Peyer's patch (tissue), 4 donors: ENCODE measurements at places on chromosomes 1 and 21. TPM values are rescaled to one million over a fixed set of nuclear protein-coding genes. Genes with fewer than 3 reads are reported as not detected.
A peak's percentile ranks its signal among the peaks of the same experiment; 100 is the strongest.

GRCh38 chr1:234772345-234773147, 162.6 kb upstream of the IRF2BP2 start:
- peak; percentile 94 for DNase-seq

The SPRR1B gene
- total RNA-seq = not detected

DNA sequence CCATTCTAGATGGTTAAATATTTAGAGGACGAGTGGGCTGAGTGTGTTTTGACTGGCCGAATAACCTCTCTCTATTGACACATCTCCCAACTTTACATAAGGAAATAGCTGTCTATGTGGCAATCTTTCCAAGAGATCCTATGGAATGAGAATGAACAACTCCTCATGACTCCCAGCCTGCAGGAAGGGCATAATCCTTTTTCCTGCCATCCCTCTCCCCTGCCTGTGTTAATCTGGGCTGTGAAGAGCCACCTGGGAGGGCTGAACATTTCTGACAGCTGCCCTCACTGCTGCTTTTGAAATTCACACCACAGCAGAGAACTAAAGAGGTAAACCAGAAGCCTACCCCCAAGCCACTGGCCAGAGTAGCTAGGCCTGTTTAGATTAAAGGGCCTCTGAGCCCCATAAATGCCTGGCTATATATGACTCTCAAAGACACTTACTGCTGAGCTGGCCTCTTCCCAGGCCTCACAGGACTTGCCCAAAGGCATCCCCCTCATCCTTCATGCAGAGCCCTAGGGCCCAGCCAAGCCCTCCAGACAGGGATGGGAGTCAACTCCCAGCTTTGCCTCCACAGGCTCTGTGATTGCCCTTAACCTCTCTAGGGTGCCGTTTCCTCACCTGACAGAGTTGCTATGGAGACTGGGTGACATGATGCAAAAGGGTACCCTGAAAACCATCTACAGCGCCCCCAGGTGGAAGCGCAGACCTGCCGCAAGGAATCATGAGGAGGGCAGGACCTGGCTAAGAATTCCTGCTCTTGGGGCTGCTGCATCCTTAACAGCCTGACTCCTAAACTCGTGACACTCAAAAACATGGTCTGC, 42.0 kb upstream of the LDLRAP1 start:
- DNase-seq = no peak

- peak; percentile 90 for DNase-seq
Measured at GRCh38 chr21:39033878-39034589, 149.2 kb downstream of the PSMG1 start.

The ABCB10 gene
- 41.0 TPM for total RNA-seq

- DNase-seq = peak; percentile 78
Measured at GRCh38 chr1:12480748-12481362, 137.2 kb downstream of the DHRS3 start.

DNA sequence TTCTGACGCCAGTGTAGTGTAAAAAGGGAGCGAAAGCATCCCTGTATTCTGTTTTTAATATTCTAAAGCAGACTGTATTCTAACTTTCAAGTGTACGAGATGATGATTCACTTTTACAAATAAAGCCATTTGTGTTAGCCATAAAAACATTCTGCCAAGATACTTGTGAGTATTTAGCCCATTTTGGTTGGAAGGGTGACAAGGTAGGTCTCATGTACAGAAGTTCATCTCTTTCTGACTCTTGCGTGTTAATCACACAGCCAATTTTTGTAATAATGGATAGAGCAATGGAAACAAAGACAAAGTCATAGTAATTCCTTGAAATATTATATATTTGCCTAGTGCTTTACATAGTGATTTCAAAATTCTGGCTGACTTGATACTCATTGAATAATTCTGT, 125.3 kb upstream of the GREM2 start:
- DNase-seq = no peak

- no peak for DNase-seq
Measured at GRCh38 chr1:111837393-111837792, 81.7 kb downstream of the DDX20 start.

The MATN1 gene
- not detected for total RNA-seq

DNA sequence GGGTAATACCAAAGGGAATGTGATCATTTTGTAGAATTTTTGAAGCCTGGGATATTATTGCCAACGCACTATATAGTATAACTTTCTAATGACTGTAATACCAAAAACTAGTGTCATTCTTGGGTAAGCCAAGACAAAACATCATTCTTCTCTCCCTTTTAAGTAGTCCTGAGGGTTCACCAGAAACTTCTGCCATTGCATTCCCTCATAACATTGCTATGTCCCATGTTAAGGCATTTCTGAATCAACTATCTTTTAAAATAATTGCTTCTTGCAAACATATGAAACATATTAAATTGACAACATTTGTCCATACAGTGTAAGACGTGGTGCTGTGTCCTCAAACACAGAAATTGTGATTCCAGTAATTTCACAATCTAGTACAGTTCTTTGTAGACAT, 29.9 kb upstream of the C1orf21 start:
- DNase-seq = no peak

DNA sequence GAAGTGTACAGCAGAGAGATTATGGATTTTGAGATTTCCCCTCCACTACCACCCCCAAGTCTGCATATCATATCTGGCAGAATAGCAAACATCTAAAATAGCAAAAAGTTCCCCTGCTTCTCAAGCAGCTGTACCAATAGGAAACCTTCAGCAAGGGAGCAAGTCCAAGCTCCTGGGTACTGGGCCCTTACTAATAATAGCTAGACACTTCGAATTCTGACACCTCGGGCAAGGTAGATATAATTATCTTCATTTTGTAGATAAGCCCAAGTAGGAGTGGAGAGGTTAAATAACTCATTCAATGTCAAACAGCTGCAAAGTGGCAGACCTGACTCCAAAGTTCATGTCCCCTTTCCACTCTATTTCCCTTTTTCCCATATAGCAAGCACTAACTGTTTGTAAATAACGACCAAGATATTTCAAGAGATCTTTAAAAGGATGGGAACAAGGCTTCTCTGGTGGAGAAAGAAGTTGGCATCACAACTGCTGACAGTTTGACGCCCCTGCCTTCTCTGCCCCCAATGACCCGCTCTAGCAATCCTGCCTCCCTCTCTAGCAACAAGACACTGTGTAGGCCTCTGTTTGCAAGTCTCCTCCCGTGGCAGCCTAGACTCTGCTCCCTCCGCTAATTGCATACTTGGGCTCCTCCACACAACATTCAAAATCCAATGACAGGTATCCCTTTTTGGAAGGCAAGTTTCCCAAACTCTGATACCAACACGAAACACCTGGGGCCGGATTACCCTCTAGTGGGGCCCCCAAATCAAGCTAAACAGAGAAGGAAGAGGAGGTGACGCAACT, 18.7 kb upstream of the ADAR start:
- DNase-seq = no peak

The CR1 gene
- 1.4 TPM for total RNA-seq

GRCh38 chr21:45911806-45912325, 69.7 kb upstream of the COL6A1 start:
- no peak for DNase-seq

DNA sequence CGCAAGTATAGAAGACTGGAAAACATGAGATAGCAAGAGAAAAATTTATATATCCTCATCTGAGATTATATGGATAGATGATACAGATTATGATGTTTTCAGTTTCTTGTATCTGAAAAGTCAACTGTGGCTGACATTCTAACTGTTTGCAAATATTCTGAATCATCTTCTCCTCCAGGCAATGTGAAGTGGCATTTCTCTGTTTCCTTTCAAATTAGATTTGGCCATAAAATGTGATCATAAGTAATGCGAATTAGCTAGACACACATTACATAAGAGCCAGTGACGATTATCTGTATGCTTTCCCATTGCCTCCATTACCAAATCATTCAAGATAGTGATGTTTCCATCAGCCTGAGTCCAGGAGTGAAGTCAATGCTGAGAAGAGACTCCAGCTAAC, 265.2 kb downstream of the BRINP3 start:
- DNase-seq = no peak

GRCh38 chr1:117365350-117366176, 1.7 kb upstream of the MAN1A2 start:
- no peak for DNase-seq

The DENND2C gene
- total RNA-seq = 1.1 TPM

- DNase-seq = no peak
Measured at GRCh38 chr21:41781050-41781410, 14.2 kb upstream of the RIPK4 start.

DNA sequence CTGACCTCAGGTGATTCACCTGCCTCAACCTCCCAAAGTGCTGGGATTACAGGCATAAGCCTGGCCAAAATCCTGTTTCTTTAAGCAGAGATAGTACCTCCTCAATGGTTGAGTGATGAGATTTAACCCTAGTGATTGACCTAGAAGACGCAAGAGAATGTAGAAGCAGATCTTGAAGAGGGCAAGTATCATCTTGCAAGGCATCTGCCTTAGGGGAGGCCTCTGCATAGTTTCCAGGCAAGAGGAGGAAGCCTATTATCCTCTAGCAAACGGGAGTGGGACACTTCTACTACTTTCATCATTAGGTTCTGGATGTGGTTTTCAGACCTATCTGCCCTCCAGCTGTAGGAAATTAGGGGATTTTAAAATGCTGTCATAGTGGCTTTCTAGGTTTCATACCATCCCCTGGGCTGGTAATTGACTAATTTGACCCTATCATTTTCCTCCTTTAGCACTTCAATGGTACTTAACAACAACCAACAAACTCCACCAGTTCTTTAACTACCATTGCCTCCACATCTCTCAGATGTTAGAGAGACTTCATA, 10.0 kb upstream of the TRIM62 start:
- DNase-seq = no peak

- no peak for DNase-seq
Measured at GRCh38 chr1:213008564-213008963, 7.1 kb downstream of the ANGEL2 start.

GRCh38 chr21:45154511-45155508, 80.4 kb downstream of the ADARB1 start:
- peak; percentile 16 for DNase-seq

- no peak for DNase-seq
Measured at GRCh38 chr1:150138044-150138443, 11.7 kb upstream of the PLEKHO1 start.

DNA sequence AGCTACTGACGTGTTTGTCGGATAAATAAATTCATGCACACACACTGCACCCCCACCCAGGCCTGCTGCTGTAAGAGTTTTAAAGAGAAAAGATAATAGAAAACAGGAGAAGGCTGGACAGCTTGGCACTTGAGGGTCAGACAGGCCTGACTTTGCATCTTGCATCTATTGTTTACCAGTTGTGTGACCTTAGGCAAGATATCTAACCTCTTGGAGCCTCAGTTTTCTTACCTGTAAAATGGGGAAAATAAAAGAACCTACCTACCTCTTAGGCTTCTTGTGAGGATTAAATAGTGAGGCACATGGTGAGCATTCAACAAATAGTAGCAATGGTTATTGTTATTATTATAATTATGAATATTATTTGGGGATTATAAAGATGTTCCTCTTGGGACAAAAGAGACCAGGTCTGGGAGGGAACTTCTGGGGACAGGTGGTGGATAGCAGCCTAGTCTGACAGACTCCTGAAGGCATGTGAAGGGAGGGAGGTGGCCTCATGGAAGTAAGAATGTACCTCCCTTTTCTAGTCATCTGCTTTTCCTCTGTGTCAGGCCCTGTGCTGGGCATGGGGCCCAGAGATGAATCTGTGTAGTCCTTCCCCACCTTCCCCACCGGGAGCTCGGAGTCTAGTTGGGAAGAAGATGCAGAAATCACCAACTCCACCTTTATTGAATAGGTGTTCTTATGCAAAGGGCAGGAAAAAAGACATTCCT, 18.3 kb upstream of the EPB41 start:
- no peak for DNase-seq

DNA sequence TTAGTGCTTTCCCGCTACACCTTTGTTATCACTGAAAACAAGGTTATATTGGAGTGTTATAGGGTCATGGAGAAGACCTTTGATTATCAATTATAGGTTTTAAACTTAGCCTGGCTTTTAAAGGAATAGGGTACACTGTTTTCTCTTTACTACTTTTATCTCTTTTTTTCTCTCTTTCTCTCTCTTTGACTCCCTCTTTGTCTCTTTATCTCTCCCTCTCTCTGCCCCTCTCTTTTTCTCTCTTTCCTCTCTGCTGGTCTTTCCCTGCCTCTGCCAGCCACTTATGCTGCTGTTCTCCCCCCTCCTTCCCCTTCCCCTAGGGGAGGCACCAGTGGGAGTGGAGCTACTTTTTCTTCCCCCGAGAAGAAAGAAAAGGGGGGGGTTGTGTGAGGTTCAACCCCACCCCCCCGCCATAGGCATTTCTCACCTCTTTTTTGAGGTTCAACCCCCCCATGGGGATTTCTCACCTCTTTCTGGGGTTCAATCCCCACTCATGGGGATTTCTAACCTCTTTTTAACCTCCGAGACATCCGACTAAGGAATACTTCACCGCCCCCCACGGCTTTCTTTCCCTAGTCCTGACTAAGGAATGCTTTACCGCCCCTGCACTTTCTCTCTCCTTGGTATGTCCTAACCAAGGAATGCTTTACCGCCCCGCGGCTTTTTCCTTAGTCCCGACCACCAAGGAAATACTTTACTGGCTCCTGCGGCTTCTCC, 17.2 kb upstream of the ZBTB8B start:
- no peak for DNase-seq

DNA sequence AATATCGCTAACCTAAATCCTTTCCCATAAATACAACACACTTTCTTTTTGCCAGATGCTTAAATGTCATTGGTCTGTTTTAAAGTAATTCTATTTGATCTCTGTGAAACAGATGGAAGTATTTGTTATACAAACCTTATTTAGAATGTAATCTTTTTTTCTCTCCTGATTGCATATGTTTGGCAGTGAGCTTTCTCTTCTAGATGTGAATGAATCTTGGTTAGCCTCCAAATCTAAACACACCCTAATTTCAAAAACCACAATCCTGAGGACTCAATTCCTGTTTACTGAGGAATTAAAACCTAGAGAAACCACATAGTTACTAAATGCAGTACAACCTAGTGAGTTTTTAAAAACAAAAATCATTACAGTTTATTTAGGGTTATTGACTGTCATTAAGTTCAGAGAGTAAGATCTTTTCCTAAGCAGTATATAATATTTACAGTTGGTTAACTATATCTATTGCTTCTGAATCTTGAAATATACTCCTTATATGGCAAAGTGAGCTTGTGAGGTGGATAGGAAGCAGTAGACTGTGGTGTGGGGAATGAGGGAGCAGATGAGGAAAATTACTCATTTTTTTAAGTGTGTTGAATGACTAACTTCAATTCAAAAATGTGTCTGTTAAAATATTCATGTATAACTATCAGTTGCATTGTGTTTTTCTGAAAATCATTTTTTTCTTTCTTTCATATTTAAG, 218.7 kb downstream of the FMN2 start:
- no peak for DNase-seq

The ZNF670 gene
- 1.8 TPM for total RNA-seq

DNA sequence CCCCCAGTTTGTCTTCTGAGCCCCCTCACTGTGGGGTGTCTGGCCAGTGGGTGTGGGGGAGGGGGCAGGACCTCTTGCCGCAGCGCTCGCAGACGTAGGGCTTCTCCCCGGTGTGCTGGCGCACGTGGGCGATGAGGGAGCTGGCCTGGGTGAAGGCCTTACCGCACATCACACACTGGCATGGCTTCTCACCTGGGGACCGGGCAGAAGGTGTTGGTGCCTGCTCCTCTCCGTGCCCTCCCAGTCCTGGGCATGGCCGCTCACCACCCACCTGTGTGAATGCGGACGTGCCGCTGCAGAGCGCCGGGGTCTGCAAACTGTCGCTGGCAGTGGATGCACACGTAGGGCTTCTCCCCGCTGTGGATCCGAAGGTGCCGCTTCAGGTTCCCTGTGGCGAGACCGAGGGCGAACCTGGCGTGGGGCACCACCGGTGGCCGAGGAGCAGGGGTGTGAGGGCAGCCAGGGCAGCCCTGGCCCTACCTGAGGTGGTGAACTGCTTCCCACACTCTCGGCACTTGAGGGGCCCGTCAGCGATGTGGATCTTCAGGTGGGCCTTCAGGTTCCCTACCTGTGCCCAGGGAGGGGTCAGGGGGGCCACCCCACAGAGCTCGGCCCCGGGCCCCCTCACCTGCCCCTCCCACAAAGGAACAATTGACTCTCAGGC, 32.4 kb downstream of the ZBTB17 start:
- DNase-seq = no peak
